ENCODE measurements at places on chromosomes 2 and 18.

DNA sequence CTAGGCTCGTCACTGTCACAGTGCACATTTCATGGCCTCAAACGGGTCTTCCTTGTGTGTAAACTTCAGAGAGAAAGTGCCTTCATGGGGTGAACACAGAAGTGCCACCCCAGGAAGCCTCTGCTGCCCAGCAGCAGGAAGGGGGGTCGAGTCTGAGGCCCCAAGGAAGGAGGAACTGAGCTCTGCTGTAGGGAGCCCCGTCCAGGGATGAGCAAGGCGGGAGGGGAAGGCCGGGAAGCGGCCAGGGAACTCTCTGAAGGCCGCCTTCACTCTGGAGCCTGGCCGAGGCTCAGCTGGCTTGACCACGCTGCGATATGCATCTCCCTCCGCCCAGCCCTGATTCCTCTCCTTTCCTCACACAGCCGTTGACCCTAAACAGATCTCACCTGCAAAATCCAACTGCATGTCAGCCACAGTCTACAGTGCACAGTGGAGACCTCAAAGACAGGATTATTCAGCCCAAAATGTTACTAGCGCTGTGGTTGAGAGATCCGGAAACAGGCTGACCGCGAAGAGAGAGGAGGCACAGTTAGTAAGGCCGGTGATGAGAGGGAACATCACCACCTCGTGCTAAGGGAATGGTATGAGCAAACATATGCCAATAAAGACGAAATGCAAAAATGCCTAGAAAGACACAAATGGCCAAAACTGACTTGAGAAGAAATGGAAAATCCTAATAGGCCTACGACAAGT, 34.2 kb upstream of the CTDP1 start:
- DNase-seq, result no peak

- DNase-seq, result no peak
Observed at GRCh38 chr18:42929181-42929580, 186.3 kb downstream of the RIT2 start.

DNA sequence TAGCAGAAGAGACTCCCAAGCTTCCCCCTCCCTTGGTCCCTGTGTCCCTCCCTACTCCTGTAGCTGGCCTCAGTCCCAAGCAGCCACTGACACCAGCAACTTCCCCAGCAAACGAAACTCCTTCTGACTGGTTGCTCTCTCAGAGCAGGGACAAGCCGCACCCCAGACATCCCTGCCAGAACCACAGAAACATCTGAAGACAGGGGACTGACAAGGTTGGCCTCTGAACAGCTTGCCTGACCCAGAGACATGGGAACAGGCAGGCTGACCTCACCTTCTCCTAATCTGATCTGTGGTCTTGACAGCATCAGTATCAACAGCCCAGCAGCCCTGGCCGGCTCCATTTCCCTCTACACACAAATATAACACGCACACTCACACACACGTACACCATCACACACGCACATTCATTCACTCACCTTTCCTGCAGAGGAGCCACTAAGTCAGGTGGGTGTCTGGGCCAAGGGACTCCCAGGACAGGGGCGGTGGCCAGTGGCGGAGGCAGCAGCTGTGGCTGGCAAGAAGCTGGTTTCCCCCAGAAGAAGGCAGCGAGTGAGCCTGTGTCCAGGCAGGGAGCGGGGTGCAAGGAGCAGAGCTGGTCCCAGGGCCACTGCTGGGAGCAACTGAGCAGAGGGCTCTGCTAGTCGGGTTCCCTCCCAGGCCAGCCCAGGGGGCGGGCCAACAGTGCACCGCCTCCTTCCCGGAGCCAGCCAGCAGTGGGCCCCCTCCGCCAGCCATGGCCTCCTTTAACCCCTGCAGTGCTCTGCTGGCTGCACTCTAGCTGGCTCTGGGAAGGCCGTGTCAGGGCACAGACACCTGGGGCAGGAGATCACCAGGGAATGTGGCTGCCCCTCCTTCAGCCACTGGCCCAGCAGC, 59.1 kb downstream of the TNS1 start:
- peak; percentile 60 for DNase-seq

DNA sequence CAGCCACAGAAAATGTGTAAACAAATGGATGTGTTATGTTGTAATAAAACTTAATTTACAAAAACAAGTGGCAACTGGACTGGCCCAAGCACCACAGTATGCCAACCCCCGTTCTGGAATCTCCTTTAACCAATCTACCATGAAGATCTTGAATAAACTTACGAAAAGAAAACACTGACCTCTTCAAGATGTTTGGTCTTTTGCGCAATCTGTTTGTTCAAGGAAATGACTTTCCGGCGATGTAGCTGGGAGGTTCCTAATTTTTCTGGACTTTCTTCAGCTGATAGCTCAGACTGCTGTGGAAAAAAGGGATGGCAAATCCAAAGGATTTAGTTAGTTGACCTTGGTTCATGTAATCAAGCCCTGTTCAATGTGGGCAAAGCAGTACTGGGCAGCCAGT, 55.7 kb downstream of the CCDC93 start:
- DNase-seq, result peak; percentile 69

GRCh38 chr2:35873921-35874320, 481.7 kb upstream of the CRIM1 start:
- no peak for DNase-seq

DNA sequence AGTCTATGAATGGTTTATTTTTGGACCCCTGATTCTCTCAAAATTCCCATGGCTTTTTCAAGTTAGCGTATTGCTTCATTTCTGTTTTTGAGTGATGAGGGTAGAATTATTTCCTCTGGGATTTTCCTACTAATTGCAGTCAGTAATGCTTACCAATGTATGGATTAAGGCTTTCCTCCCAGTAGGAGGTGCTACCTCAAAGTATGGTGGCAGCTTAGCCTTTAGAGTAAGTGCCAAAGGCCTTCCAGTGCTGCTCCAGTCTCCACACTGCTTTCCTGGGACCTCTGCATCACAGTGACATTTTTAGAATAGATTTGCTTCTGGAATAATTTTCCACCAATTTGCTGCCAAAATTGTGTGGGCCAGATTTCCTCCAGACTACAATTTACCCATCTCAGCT, 16.2 kb upstream of the SSB start:
- DNase-seq, result no peak

DNA sequence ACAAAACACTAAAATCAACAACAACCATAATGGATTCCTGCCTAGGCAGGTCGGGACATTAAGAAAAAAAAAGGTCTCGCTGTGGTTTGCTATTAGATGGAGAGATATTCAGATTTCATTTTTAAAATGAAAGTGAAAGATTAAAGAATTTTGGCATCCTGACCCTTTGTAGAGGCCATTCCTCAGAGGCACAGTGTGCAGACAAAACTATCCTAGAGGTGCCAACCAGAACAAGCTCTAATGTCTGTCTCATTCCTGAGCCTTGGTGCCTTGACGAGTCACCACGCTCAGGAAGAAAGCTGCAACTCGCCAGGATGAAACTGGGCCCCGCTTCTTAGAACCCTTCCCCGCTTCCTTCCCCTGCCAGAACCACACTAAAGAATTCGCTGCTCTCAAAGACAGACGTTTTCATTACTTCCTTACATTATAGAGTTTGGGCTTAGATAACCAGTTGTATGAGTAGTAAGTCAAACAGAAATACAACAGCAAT, 156.0 kb downstream of the TGIF1 start:
- peak; percentile 62 for DNase-seq

- DNase-seq, result no peak
Observed at GRCh38 chr2:189327879-189328847, 113.1 kb upstream of the WDR75 start.

GRCh38 chr2:219369447-219369861, 18.3 kb downstream of the DNPEP start:
- DNase-seq, result peak; percentile 31

- DNase-seq, result no peak
Observed at GRCh38 chr18:50107468-50107977, 87.4 kb downstream of the MYO5B start.

DNA sequence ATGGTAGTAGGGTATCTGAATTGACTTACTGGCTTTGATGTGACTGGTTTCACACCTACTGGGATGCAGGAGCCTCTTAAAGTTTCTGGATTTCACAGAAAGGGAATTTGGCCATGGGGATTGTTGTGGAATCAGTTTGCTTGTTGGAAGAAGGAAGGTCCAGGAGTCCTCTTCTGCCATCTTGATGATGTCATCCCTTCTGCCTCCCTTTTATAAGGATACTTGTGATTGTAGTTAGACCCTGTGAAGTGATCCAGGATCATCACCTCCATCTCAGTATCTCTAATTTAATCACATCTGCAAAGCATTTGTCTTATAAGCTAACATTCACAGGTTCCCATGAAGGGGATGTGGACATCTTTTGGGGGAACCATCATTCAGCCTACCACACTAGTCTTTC, 79.5 kb downstream of the CCDC138 start:
- DNase-seq, result no peak

DNA sequence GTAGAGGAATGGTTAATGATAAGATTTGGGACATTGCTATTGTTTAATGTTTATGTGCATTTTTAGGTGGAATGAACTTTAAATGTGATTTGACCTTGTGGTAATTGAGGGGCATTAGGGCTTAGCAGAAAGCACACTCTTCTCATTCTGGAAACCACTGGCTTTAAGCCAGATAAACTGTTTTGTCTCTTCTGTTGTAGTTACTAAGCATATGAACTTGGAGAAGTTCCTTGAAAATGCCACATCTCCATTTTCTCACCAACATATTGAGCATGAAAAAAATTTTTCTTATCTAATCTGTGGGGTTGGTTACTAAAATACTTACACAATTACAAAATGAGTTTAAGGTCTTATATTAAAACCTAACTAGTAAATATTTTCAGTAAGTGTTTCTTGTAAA, 70.8 kb upstream of the FSHR start:
- DNase-seq, result no peak

- DNase-seq, result peak; percentile 72
Observed at GRCh38 chr18:8705238-8705960, at the start of gene MTCL1. Gene MTCL1 (plus strand): TSS chr18:8705556. CDS start chr18:8705661, 105 bp downstream.

- DNase-seq, result no peak
Observed at GRCh38 chr2:24024996-24025663, 15.2 kb downstream of the MFSD2B start.

DNA sequence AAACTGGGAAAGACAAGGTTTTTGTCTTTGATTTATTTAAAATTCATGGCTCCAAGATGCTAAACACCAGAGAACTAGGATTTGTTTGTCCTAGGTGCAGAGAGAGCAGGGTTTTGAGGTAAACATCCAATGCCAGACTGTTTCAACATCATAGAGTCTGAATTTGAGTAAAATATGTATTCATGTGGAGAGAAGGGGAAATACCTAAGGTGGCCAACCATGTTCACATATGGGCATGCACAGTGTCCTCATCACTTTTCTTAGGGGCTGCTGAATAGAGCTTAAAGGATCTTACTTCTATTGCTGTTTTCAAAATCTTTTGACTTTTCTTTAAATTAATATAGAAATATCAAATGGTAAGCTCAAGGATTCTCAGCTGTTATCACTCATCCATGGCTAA, 287.0 kb upstream of the CCDC68 start:
- no peak for DNase-seq

DNA sequence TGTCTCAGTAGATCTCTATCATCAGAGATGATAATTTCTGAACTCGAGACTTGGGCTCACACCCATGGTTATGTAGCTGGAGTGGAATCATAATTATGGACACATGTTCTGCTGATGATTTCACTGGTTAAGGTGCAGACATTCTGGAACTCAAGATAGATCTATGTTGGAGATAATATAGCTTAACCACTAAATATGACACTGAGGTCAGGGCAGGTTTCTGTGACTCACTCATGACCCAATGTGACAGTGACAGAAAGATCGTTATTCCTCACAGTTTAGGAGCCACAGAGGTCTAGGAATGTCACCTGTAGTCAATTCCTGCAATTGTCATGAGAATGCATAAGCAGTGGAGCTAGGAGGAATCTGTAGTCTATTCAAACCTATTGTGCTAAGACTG, 828.6 kb downstream of the TRIB2 start:
- no peak for DNase-seq

DNA sequence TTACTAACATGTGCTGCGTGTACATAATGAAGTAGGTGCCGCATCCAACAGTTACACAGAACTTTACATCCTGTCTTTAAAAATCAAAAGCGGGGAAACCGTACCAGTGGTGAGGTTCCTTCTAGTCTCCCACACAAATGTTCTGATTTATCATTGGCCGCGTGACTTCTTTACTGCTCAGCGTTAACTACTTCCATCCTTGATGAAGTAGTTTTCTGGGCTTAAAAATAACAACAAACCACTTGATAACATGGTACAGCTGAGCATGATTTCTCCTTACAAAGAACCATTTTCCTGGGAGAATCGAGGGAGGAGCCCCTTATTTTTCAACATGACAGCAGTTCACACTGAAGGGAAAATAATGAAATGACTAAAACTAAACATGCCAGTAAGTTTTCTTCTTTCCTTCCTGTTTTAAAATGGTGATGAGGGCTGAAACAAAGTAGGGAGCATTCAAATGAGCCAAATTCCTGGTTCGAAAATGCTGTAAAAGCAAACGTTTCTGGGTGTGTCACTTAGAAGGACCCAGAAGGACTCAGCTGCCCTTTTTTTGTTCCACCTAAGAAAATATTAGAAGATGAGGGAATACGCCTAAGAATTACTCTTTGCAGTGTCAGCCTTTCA, 9.9 kb downstream of the EMILIN2 start:
- DNase-seq, result no peak

- no peak for DNase-seq
Observed at GRCh38 chr18:25853691-25854433, 236.6 kb downstream of the SS18 start.

DNA sequence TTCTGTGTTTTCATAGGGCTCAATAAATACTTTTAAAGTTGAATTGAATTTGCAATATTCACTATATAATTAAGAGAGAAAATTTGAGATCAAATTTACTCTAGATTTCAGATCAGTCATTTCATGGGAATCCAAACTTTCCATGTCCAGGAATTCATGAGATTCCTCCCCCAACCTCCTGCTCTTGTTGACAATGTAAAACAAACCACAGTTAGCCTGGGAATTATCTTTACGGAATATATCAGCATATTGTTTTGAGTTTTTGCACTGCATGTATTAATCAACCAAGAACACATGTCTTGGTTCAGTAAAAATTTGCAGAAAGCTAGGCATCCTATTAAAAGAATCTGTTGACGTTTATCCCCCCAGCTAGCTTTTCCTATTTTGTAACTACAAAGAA, 42.3 kb downstream of the CYP1B1 start:
- DNase-seq, result no peak

DNA sequence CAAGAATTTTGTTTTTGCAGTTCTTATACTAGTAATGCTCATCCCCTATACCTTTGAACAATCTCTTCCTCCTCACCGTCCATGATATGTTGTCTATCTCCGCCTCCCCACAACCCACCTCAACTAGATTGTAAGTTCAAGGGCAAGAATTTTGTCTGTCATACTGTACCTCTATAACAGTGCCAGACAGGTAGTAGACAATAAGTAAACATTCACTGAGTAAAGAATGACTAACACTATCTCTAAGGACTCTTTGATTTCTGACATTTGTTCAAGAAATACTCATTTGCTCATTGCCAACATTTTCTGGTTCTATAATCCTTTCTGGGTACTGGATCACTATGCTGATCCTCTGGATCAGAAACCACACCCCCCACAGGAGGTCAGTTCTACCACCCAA, 82.4 kb downstream of the EXOC6B start:
- no peak for DNase-seq

DNA sequence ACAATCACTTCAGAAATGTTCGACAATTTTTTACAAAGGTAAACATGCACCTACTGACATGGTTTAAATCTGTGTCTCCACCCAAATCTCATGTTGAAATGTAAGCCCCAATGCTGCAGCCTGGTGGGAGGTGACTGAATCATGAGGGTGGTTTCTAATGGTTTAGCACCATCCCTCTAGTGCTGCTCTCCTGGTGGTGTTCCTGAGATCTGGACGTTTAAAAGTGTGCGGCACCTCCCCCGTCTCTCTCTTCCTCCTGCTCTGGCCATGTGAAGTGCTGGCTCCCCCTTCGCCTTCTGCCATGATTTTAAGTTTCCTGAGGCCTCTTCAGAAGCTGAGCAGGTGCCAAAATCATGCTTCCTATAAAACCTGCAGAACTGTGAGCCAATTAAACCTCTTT, 28.3 kb downstream of the MAP3K2 start:
- DNase-seq, result no peak

Data from HCEC 1CT (cell line).